Fibroblast of skin of left quadriceps (primary cell): ENCODE measurements at places on chromosomes 2 and 18.

- no peak for DNase-seq
Observed at GRCh38 chr2:66239655-66240054, 195.3 kb upstream of the MEIS1 start.

DNA sequence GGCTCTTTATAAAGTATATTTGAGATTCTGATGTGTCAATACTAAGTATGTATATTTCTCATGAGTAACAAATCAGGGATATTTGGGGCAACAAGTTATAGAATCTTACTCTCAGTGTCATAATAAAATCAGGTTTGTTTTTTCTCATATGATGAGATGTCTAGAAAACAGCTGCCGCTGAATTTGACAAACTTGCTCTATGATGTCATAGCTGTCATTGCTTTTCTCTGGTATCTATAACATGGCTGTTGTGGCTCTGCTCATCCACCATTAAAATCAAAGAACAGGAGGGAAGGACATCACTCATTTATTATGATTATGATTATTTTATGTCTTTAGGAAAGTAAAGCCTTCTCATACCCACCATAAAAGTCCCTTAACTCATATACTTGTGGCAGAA lies 417.2 kb upstream of the LRRTM4 start:
- no peak for DNase-seq

DNA sequence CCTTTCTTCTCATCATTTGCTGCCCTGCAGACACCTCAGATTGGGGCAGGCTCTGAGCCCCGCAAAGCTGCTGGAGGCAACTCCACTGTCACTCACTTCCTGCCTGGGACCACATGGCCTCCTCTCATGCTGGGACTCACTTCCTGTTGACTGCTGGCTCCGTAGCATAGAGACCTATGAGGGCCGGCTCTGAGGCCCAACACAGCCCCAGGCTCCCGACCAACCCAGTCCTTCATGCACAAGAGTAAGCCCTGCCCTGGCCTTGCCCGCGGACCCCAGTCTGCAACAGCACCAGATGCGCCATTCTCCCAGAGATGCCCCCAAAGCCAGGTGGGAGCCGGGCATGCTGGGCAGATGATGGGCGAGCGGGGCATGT lies 55.7 kb downstream of the DNMT3A start:
- DNase-seq, result no peak

GRCh38 chr2:104406261-104406726 lies 447.6 kb upstream of the POU3F3 start:
- DNase-seq, result peak; percentile 42

GRCh38 chr18:56575819-56576663 lies 62.4 kb downstream of the TXNL1 start:
- DNase-seq, result peak; percentile 55

DNA sequence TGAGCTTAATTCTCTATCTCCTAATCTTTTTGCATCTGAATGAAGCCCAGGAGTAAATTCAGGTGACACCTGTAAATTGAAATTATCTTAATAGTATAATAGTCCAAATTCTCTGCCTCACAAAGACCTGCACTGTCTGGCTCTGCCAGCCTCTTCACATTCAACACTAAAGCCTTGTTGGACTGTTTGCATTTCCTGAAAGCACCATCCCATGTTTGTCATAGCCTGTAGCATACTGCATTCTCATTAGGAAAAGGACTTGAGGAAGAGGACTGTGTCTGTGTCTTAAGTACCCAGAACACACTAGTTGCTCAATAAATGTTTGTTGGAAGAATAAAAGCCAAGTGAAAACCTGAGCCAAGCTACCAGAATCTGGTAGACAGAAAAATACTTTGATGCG lies 42.9 kb upstream of the GRHL1 start:
- no peak for DNase-seq

GRCh38 chr2:109139002-109139401 lies 10.0 kb downstream of the SH3RF3 start:
- peak; percentile 62 for DNase-seq

DNA sequence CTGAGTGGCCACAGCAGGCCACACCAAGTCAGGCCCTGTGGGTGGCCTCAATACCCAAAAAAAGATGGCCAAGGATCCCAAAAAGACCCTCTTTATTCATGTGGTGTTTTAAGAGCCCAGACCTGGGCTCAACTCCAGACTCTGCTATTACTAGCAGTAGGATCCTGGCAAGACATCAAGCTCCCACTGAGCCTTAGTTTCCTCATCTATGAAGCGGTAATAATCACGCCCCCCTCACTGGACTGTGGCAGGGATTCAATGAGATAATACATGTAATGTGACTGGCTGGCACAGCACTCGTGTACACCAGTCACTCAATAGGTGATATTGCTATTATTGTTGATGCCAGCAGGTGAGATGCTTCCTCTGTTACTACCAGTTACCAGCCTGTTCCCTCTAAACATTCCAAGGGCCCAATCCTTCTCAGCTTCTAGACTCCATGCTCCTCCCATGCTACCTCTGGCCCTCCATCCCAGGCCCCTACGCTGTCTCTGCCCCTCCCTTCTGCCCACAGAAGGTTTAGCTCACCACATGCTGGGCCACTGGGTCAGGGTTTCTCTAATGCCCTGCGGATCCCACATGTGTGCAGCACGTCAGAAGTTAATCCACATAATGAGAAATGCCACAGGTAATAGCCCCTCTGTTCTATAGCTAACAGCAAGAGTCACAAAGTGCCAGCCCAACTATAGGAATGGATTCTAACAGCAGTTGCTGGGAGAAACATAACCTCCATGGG lies 51.2 kb downstream of the SLC4A5 start:
- DNase-seq, result no peak

GRCh38 chr2:153891051-153891450 lies 19.3 kb downstream of the GALNT13 start:
- no peak for DNase-seq

DNA sequence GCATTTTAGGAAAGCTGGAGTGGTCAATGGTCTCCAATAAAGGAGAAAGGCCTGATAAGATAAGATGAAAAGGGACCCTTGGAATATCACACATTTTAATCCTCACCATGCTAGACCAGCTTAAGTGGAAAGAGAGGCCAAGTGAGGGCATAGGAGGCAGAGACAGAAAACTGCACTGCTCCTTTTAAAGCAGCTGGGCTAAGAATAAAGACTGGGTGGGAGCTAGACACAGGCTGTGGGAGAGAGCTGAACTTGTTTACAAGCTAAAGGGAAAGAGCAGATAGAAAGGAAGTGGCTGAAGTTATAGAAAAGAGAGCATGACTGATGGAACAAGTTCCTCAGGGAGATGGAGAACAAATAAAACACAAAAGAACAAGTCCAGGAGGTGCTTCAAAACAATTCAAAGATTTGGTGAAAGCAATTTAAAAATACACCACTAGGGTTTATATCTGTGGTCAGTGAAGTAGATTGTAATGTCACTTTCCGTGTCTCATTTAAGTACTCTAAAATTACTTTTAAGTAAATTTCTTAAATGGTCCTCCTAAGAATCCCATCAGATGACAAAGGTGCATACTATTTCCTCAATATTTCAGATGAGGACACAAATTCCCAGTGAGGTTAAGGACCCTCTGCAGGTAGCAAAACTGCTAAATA lies 7.5 kb downstream of the COL5A2 start:
- no peak for DNase-seq

DNA sequence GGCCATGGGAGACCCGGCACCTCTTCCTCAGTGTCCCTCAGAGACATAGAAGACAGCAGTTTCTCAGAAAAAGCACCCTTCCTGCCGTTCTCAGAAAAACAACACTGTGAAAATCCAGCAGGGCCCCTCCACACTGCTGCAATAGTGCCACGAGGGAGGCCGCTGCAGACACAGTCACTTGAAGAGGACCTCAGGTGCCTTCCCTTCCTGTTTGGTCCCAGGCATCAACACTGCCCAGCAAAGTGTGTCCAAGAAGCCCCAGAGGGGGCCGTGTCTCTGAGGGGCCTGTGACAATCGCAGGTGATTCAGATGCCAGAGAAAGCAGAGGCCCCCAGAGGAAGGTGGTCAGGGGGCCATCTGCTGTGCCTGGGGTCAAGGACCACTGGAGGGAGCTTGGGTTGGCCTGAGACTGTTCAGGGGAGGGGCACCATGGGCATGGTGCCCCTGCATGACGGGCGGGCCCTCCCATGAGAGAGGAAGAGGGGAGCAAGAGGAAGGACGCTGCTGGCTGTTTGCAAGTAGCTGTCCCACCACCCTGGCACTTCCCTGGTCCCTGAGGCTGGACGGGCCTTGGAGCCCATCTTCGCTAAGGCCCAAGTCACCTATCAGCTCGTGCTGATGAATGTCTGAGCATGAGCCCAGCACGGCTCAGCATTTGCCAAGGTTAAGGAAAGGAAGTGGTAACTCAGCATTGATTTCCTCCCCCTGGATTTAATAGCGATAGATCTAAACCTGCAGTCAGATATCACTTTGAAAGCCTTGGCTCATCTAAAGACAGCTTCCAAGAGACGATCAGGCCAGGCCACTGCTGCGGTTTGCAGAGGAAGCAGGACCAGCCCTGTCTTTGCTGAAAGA lies 9.1 kb downstream of the TWIST2 start:
- DNase-seq, result no peak

DNA sequence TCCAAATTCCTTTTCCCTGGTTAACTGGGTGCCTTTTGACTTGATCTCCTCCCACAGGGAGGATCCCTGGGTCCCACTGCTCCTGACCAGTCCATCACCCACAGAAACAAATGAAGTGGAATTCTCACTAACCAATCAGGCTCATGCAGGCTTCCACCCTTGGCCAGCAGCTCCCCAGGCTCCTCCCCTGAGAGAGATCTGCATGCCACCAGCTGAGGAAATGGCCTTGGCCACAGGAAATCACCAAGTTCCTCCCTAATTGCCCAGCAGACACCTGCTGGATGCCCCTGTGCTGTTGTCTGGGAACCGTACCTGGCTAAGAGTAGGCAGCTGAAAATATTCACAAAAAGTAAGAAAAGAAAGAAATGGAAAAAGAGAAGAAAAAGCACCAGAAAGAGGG lies 207.4 kb downstream of the NCK2 start:
- no peak for DNase-seq

GRCh38 chr2:8310557-8311455 lies 371.1 kb upstream of the ID2 start:
- no peak for DNase-seq

DNA sequence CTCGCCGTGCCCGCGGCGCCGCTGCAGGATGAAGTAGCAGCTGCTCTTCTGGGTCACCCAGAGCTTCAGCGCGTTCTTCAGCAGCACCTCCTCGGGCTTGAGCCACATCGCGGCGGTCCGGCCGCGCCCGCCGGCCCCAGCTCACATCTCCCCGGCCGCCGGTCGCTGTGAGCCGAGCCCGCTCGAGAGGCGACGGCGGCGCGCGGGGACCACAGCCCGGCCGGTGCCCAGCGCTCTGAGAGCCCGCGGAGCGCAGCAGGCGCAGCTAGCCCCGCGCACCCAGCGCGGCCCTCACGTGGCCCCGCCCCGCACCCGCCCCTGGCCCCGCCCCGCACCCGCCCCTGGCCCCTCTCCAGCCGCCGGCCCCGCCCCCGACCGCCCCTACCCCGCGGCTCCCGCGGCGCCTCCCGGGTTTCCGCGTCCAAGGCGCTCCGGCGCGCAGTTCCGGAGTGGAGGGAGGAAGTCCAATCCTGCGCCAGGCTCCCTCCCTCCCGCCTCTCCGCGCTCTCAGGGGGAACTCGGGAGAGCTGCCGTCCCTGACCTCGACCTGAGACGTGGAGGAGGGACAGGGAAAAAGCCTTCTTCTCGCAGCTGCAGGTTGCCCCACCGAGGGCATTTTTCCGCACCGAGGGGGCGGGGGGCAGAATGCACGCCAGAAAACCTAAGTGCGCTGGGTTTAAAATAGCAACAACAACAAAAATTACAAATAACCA lies at the start of gene TBC1D8:
TBC1D8 (minus strand) TSS at position 237 of the 713 bp plus-strand sequence; CDS start at position 108, 129 bp downstream.
- peak; percentile 63 for DNase-seq

- no peak for DNase-seq
Observed at GRCh38 chr18:65907281-65907680, 156.5 kb downstream of the CDH7 start.

DNA sequence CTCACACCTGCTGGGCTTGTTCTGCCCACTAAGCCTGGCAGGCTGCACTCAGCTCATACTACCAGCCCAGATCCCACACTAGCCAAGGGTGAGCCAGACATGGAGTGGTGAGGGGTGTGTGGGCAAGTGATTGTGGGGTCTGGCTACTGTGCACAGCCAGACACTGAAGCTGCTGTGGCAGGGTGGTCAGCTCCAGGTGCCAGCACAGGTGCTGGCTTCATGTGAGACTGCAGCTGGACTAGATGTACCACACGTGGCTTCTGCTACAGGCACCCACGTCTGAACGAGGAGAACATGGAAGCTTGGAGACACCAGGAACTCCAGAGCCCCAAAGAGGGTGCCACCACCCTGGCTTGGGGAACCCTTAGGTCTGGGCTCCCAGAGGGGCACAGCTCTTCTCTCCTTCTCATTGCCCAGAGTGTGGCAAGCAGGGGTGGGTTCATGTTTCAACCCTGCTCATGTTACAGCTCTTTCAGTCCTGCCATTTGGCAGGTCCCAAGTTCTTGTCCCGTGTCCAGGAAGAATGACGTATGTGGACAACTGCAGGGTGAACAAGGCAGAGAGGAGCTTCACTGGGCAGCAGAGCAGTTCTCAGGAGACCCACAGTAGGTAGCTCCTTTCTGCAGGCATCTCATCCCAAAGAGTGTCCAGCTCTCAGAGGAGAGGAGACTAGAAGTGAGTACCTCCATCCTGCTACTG lies 1624.2 kb upstream of the TMEFF2 start:
- no peak for DNase-seq

DNA sequence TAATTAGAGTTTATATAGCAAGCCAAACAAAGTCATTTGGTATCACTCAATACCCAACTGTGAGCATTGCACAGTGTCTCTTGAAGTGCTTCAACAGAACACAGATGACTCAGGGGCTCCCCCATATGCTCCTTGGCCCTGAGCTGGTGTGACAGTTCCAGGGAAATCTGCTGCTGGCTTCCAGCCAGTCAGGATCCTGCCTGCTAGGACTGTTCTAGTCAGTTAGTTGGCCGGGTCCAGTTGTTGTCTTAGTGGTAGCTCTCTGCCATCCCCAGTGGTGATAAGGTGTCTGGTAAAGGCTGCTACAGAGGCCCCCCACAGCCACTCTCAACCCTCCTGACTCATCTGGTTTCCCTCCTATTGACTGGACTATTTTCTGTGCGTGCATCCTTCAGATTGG lies 100.3 kb downstream of the IRS1 start:
- no peak for DNase-seq
